ENCODE measurements at places on chromosomes 16 and 17. TPM values are rescaled to one million over a fixed set of nuclear protein-coding genes. Genes with fewer than 3 reads are reported as not detected.

Gene NUP88
- total RNA-seq = 109 TPM

Gene ACSF2
- 17.0 TPM for total RNA-seq

Gene TMEM231
- total RNA-seq = 8.3 TPM

DNA sequence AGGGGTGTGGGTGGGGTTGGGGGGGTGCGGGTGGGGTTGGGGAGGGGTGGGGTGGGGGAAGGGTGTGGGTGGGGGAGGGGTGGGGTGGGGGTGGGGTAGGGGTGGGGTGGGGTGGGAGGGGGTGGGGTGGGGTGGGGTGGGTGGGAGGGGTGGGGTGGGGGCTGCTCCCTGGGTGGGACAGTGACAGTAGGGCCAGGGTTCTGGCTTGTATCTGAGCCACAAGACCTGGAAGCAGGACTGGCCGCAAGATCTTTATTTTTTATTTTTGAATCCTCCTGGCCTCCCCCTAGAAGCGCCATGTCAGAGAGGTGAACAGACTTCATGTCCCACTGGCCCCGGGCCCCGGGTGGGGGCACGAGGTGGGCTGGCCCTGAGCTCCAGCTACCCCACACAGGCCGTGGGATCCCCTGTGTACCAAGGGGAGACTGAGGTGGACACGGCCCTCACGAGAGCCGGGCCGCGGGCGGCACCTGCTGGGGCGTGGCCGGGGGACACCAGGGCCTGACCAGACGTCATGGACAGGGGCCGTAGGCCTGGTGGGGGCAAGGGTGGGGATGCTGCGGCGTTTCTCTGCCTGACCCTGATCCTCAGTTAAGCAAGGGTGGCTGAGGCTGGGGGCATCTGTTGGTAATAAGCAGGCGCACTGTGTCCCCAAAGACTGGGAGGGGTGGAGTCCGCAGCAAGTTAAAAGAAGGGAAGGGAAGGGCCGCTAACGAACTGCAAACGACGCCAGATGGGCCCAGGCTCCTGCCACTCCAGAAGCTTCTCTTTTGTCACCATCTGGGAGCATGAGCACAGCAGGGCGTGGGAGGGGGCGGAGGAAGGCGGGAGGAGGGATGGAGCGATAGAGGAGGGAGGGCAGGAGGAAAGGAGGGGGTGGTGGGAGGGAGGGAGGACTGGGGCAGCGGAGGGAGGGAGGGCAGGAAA, 22.3 kb upstream of the PABPN1L start:
- DNase-seq = no peak

GRCh38 chr17:21113716-21114115, 13.0 kb upstream of the DHRS7B start:
- no peak for DNase-seq

DNA sequence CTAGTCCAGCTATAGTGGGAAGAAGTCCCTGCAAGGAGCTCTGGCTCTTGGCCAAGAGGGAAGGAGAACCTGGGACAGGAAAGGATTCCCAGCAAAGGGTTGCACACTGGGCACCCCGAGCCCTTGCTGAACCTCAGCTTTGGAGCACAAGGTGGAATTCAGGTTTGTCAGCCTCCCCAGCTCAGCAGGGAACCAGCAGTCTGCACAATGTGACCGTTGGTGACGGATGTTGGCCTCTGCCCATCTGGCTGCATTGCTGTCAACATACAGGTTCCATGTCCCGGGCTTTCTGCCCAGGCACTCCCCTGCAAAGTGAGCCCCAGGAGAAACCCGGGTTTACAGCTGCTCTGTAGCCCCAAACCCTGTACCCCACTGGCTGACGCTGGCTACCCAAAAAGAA, 6.7 kb downstream of the RPRML start:
- DNase-seq = no peak

DNA sequence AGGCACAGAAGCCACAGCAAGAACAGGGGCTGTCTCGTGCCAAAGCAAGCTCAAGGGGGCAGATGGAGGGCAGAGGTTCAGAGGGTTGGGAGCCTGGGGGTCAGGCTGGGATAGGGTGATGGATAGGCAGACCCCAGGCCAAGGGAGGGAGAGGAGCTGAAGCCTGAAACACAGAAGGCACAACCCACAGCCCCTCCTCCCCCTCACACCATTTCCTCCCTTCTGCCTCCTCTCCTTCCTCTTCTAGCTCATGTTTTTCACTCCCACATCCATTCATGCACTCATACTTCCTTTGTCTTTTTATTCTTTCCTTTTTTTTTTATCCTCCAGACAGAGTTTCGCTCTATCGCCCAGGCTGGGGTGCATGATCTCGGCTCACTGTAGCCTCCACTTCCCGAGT, 61.1 kb downstream of the SOCS1 start:
- no peak for DNase-seq

All from LHCN-M2 (cell line).